ENCODE measurements at places on chromosomes 7 and 10.

DNA sequence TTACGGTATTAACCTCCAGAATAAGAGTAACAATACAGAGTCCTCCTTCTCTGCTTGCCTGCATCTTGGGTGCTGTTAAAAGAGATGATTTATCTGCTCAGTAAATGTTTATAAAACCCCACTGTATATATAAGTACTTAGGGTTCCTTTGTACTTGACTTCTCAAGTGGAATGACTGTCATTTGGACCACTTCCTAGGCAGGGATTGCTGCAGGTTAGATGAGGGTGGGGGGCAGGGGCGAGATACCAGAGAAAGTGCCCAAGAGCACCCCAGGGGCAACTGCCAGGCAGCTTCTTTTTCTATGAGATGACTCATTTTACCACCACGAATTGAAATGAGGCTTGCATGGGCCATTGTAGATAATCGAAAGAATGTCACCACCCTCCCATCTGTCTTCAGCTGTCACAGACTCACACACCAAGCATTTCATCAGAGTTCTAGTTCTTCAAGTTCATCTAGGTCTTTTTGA is 421.9 kb upstream of the GALNT17 start:
- no peaks in the 10 kb centered on the region for H3K36me3 ChIP-seq
- no peak for DNase-seq
- no peaks in the 10 kb centered on the region for H3K27me3 ChIP-seq
- H3K27ac ChIP-seq, result peak overlapping the region; percentile 37
- no peaks in the 10 kb centered on the region for H3K4me1 ChIP-seq

DNA sequence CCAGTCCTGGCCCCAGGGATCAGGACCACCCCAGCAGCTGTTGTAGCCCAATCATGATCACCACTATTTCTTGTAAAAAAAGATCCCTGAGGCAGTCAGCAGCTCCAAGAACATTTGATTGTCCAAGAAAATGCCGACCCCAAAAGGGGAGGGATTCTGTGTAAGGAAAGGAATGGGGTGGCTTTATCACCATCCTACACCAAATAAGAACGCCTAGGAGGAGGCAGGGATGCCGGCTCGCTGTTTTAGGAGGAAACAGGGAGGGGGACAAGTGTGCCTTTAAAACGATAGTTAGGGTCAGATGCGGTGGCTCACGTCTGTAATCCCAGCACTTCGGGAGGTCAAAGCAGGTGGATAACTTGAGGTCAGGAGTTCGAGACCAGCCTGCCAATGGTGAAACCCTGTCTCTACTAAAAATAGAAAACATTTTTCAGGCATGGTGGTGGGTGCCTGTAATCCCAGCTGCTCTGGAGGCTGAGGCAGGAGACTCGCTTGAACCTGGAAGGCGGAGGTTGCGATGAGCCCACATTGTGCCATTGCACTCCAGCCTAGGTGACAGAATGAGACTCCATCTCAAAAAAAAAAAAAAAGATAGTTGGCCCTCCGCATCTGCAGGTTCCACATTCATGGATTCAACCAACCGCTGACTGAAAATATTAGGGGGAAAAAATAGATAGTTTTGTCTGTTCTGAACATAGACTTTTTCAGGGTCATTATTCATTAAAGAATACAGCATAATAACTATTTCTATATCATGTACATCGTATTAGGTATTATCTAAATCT is 63.6 kb downstream of the PDIA4 start:
- H3K36me3 ChIP-seq, result no peaks in the 10 kb centered on the region
- no peaks in the 10 kb centered on the region for H3K27me3 ChIP-seq
- DNase-seq, result no peak

GRCh38 chr7:38801786-38802185 is 107.2 kb downstream of the VPS41 start:
- H3K4me1 ChIP-seq, result no peaks in the 10 kb centered on the region
- H3K4me3 ChIP-seq, result no peak overlapping the region
- no peaks in the 10 kb centered on the region for H3K27me3 ChIP-seq
- H3K36me3 ChIP-seq, result no peaks in the 10 kb centered on the region
- DNase-seq, result no peak

GRCh38 chr10:63812501-63812900 is 291.3 kb downstream of the REEP3 start:
- H3K27me3 ChIP-seq, result no peaks in the 10 kb centered on the region
- no peak overlapping the region for H3K4me3 ChIP-seq
- no peak overlapping the region for H3K27ac ChIP-seq
- H3K36me3 ChIP-seq, result no peaks in the 10 kb centered on the region

DNA sequence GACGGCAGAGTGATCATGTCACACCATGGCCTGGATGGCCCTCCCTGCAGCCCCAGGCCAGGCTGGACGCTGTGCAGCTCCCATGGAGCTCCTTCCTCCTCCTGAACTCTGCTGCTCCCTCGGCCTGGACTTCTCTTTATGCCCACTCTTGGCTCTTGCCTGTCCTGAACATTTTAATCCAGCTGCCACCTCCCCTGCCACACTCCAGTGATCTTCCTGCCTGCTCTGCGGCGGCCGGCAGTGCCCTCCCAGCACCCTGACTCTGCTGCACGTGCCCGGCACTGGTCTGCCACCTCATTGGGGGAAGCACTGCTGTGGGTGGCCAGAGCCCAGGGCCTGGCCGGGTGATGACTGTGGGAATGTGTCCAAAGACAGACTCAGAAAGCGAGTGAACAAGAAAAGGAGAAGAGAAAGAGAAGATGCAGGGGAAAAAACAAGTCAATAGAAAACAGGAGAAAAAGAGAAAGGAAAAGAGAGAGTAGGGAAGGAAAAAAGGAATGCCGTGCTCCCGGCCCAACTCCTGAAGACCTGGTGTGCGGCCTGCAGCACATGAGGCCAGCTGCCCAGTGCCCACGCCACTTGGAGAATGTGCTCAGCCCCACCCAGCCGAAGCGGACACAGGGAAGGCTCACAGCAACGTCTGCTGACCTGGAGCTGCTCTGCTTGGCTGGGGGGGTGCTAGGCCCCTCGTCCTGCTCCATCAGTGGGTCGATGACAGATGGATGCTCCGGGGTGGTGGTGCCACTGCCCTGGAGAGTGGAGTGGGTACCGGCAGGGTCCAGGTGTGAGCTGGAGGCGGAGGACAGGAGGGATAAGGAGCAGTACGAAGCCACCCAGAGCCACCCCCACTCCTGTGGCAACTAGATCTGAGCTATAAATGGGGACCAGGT is 115.9 kb downstream of the DLG5 start:
- H3K4me1 ChIP-seq, result no peaks in the 10 kb centered on the region
- H3K27me3 ChIP-seq, result no peaks in the 10 kb centered on the region
- no peak overlapping the region for H3K4me3 ChIP-seq
- DNase-seq, result no peak

GRCh38 chr7:1588978-1589377 is 19.1 kb upstream of the PSMG3 start:
- no peak for DNase-seq
- no peaks in the 10 kb centered on the region for H3K4me1 ChIP-seq
- H3K4me3 ChIP-seq, result no peak overlapping the region
- no peak overlapping the region for H3K27ac ChIP-seq
- H3K36me3 ChIP-seq, result no peaks in the 10 kb centered on the region
- peaks cover 51% of the 10 kb centered on the region for H3K27me3 ChIP-seq

DNA sequence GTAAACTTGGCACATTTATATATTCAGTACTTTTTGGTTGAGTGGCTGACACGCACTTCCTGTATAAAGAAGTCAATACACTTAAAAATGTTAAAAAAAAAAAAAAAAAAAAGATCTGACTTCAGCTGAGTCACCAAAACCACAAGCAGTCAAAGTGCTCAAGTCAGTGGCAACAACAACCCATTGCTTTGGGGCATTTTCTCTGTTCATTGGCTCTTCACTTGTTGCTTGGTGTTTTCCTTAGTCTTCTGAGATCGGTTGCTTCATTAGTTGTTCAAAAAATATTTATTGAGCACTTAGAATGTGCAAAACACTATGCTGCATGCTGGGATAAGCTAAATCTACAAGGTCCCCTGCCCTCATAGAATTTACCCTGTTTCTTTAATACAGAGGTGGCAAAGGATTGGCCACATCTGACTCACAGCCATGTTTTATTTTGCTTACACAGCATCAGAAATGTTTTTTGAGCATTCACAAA is 63.7 kb downstream of the ZNRF2 start:
- no peaks in the 10 kb centered on the region for H3K36me3 ChIP-seq
- peaks cover 49% of the 10 kb centered on the region for H3K4me1 ChIP-seq
- H3K27me3 ChIP-seq, result no peaks in the 10 kb centered on the region

GRCh38 chr10:77546042-77546441 is 91.6 kb downstream of the KCNMA1 start:
- H3K27me3 ChIP-seq, result no peaks in the 10 kb centered on the region
- no peak overlapping the region for H3K27ac ChIP-seq
- H3K36me3 ChIP-seq, result no peaks in the 10 kb centered on the region
- no peaks in the 10 kb centered on the region for H3K4me1 ChIP-seq

GRCh38 chr7:73865738-73866445 is 4.9 kb downstream of the TMEM270 start:
- H3K27ac ChIP-seq, result no peak overlapping the region
- no peak for DNase-seq
- no peaks in the 10 kb centered on the region for H3K27me3 ChIP-seq
- no peak overlapping the region for H3K4me3 ChIP-seq
- no peaks in the 10 kb centered on the region for H3K36me3 ChIP-seq

- no peaks in the 10 kb centered on the region for H3K4me1 ChIP-seq
- peaks cover 26% of the 10 kb centered on the region for H3K36me3 ChIP-seq
- H3K4me3 ChIP-seq, result no peak overlapping the region
- no peak for DNase-seq
Measured at GRCh38 chr10:75165684-75166622, 44.6 kb upstream of the VDAC2 start.

DNA sequence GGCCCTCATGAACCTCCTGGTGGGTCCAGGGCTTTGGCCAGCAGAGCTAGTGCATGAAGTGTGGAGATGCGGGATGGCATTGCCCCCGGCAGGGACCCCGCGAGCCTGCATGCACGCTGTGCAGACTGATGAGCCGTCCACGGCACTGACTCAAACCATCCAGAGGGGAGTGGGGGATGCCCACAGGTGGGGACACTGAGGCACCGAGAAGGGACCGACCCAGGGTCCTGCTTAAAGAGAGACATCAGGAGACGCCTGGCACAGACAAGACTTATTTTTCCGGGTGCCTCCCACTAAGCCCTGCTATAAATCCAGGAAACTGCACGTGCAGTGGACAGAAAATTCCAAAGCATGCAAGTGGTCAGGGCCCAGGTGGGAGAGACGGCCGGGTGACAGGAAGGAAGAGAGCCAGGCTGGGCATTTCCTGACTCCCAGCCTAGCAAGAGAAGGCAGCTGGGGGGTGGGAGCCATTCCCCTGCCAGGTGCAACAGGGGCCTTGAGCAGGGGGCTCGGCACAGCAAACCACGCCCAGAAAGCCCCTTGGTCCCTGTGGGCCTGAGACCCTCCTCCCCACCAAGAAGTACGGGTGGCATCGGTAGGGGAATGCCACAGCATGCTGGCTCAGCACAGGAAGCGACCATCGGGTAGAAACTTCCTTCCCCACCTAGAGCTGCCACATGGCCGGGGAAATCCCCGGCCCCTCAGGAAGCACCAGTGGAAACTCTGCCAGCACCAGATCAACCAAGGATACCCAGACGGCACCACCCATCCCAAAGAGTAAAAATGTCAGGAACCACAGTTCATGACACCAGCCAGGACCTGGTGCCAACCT is 91.5 kb downstream of the FOXL3 start:
- H3K36me3 ChIP-seq, result no peaks in the 10 kb centered on the region
- no peak overlapping the region for H3K27ac ChIP-seq
- no peak overlapping the region for H3K4me3 ChIP-seq
- H3K4me1 ChIP-seq, result no peaks in the 10 kb centered on the region
- peak; percentile 41 for DNase-seq

- no peak overlapping the region for H3K4me3 ChIP-seq
- DNase-seq, result no peak
- peaks cover 98% of the 10 kb centered on the region for H3K36me3 ChIP-seq
Measured at GRCh38 chr10:95260909-95261552, 29.8 kb downstream of the PDLIM1 start.

DNA sequence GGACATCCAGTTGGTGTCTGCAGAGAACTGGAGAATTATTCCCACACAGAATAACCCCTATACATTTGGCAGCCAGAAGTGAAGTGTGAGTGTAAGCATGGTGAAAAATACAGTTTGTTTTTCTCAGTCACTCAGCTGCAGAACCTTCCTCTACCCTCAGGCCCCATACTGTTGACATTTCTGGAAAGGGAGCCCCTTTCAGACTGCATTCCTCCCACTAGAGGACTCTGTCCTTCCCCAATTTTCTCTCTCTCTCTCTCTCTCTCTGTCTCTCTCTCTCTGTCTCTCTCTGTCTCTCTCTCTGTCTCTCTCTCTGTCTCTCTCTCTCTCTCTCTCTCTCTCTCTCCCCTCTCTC is 86.8 kb upstream of the STEAP1B start:
- H3K4me3 ChIP-seq, result no peak overlapping the region
- H3K27me3 ChIP-seq, result no peaks in the 10 kb centered on the region
- no peaks in the 10 kb centered on the region for H3K36me3 ChIP-seq
- no peak overlapping the region for H3K27ac ChIP-seq

DNA sequence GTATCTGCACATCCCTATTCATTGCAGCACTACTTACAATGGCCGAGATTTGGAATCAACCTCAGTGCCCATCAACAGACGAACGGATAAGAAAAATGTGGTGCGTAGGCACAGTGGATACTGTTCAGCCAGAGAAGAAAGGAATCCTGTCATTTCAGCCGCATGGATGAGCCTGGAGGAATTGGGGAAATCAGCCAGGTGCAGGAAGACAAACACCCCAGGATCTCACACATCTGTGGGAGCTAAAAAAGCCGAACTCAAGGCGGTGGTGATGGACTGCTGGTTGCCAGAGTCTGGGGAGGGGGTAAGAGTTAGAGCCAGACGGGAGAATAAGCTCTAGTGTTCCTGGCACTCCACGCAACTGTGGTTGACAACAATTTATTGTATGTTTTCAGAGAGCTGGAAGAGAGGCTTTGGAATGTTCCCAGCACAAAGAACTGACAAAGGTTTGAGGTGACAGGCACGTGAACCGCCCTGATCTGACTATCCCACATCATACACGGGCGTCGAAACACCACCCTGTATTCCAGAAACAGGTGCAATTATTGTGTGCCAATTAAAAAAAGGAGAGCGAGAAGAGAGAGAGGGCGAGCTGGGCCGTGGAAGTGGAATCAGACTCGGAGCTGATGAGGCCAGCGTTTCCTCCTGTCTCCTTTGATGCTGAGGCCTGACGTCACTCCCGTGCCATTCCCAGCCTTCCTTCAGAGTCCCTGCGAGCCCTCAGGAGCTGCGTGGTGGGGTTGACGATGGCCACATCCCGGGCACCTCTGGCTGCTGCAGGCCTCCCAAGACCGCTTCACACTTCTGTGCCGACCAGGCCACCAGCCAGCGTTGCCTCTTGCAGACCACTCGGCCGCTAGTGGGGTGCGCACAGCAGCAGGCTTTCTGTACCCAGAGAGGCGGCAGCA is 189.5 kb downstream of the DNAJB6 start:
- peaks cover 3% of the 10 kb centered on the region for H3K27me3 ChIP-seq
- peak; percentile 45 for DNase-seq
- no peak overlapping the region for H3K4me3 ChIP-seq

- H3K27me3 ChIP-seq, result no peaks in the 10 kb centered on the region
- H3K4me1 ChIP-seq, result no peaks in the 10 kb centered on the region
- no peak overlapping the region for H3K27ac ChIP-seq
- no peak for DNase-seq
Measured at GRCh38 chr7:10412422-10413019, 561.2 kb upstream of the PHF14 start.

- no peaks in the 10 kb centered on the region for H3K4me1 ChIP-seq
- no peak overlapping the region for H3K27ac ChIP-seq
- no peak overlapping the region for H3K4me3 ChIP-seq
- no peak for DNase-seq
Measured at GRCh38 chr7:129719980-129720732, 108.6 kb downstream of the NRF1 start.

- H3K4me1 ChIP-seq, result peaks cover 5% of the 10 kb centered on the region
- H3K4me3 ChIP-seq, result no peak overlapping the region
- DNase-seq, result no peak
Measured at GRCh38 chr7:2017914-2018568, 214.7 kb downstream of the MAD1L1 start.

Data from RWPE2 (cell line).